ENCODE measurements at places on chromosomes 13 and 19.

GRCh38 chr13:112573710-112574109 lies 14.2 kb downstream of the TUBGCP3 start:
- DNase-seq: no peak

- DNase-seq: no peak
These were observed 95.1 kb downstream of the C13orf42 start for GRCh38 chr13:51015973-51016372.

DNA sequence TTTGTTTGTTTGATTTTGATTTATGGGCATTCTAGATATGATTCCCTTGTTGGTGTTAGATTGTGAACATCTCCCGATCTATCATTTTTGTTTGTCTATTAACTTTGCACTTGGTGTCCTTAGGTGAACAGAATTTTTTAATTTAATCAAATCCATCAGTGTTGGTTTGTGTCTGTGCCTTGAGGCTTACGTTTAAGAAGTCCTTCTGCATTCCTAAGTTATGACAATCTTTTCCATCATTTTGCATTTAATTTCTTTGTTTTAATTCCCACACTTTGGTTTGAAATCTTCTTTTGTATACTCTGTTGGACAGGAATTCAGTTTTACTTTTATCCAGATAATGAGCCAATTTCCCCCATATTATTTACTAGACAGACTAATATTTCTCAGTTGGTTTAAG lies 421.7 kb downstream of the HS6ST3 start:
- no peak for DNase-seq

DNA sequence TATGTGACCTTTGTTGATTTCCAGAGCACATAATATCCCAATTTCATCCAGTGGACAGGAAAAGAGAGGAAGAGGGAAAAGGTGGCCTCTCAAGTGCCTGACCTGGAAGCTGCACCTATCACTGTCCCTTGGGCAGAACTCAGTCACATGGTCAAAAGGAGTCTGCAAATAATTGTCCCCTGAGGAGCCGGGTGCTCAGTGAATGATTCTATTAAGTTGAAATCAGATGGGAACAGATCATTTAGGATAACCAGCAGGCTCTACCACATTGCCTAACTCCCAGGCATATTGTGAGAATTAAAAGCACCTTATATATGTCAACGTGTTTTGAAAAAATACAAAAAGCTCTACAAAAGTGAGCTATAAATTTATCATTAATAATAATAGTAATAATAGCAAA lies 6.8 kb downstream of the KL start:
- no peak for DNase-seq

GRCh38 chr13:42173789-42174343 lies 98.1 kb upstream of the AKAP11 start:
- DNase-seq: no peak

- peak; percentile 39 for DNase-seq
These were observed 5.7 kb upstream of the FBXO27 start for GRCh38 chr19:39038098-39038497.

DNA sequence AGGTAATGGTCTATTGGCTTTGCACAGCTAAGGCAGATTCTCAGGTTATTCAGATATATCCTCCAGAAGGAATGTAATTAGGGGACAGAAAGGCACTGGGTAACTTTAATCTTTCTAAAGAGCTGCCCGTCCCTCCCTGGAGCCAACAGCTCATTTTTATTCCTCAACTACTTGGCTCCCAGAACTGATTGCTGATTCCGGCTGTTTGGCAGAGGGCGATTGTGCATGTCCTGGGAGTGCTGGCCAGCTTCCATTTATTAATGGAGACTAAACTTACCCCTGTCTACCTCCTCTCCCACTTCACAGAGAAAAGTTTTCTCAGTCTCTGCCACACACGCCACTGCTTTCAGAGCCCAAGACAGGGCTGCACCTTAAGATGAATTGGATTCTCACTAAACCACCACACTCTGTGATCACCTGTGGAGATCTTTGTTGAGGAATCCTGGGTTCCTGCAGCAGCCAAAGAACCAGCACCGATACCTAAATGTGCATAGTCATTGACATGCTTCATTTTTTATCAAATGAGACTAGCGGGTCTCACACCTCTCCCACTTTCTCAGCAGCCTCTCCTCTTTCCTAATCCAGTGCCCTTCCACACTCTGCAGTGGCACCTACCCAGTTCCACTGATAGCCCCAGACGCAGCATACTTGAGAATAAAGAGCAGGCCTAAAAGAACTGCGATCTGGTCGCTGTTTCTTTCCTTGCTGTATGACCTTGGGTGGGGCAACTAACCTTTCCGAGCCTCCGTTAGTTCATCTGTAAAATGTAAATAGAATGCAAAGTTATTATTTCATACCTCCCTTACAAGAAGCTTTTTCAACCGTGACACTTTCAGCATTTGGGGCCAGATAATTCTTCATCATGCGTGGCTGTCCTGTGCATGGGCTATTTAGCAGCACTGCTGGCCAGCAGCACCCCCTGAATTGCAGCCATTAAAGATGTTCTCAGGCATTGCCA lies 648.7 kb downstream of the UQCRFS1 start:
- DNase-seq: no peak

- no peak for DNase-seq
These were observed 69.7 kb upstream of the UBL3 start for GRCh38 chr13:29920025-29920643.

GRCh38 chr13:85651440-85651839 lies 147.8 kb downstream of the SLITRK6 start:
- no peak for DNase-seq

DNA sequence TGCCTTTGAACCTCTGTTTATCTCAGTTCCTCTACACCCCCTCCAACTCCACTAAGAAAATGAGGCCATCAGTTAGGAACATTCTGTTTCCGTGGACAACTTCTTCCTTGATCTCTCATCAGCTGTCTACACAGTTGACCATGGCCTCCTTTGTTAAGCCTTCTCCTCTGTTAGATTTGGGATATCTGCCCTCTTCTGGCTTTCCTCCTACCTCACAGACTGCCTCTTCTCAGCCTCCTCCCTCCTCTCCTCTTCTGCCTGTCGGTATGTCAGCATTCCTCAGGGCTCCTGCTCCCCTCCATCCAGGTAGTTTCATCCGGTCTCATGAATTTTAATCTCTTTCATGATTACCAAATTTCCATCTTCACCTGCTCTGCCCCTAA lies 454.9 kb downstream of the FOXO1 start:
- no peak for DNase-seq

GRCh38 chr13:71303144-71303543 lies 563.9 kb downstream of the DACH1 start:
- no peak for DNase-seq

DNA sequence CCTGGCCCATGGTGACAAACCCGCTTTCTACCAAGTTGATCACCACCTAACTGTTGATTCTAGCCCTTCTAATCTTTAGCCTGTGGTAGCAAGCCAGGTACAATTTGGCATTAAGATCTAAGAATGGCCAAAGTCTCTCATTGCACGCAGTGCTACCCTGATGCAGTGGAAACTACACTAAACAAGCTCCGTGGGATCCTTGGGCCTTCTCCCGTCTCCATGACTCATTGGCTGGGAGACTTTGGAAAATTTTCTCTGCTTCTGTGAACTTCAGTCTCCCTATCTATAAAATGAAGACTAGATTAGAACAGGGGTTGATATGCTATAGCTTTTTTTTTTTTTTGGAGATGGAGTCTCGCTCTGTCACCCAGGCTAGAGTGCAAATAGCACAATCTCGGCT lies 223.0 kb downstream of the TSHZ3 start:
- no peak for DNase-seq

GRCh38 chr19:2567580-2567979 lies 91.7 kb downstream of the GADD45B start:
- DNase-seq: no peak

GRCh38 chr19:14127176-14127575 lies 9.2 kb downstream of the ASF1B start:
- DNase-seq: no peak

DNA sequence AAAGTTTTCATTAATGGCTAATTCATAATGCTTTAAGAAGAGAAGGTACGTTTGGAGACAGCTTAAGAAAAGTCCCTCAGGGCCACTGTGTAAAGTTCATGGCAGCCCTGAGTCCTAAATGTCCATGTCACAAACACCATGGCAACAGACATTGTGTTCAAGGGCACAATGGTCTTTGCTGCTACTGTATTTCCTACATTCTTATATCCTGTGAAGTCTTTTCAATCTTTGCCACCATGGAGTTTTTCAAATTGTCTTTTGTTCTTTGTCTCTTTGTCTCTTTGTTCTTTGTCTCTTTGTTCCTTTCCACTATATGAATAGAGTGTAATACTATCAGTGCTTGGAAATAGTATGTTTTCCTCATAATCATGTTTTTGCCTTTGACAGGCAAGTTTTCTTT lies 178.8 kb downstream of the VWA8 start:
- no peak for DNase-seq

All from NB4 (cell line).